ENCODE measurements at places on chromosomes 3 and 15.
A peak's percentile ranks its signal among the peaks of the same experiment; 100 is the strongest.

DNA sequence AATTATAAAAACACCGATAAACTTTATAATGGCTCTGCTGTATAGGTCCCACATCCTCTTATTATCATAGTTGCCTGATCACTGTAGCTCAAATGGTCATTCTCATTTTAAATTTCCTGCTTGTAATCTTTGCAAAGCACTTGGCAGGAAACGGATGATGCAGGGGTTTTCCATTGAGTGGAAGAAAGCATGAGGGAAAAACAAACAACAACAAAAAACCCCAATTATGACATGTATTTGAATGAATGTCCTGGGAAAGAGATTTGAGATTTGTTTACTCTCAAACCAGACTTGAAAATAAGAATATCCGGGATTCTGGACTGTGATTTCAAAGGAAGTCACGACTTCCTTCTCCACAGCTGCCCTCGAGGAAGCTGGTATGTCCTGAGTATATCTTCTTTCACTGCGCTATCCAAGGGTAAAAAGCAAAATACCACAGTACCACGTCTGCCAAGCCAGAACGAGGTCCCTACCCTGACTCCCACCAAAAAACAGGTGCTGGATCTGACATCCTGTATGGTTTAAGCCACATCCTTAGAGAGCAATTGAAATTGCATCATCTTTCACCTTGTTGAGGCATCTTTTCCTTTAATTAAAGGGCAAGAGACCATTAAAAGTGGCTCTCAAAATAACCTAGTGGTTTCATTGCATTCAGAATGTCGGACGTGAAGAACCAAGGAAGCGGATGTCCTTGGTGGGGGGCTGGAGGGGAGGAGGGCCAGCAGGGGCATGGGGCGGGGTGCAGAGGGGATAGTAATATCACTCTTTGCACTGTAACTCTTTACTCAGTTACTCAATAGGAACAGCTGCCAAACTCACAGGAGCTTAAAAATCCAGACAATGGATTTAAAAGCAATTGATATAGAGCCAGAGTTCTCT lies 13.5 kb upstream of the TIPIN start:
- no peak for DNase-seq

- DNase-seq: no peak
Measured at GRCh38 chr3:15175605-15176004, 30.4 kb upstream of the CAPN7 start.

DNA sequence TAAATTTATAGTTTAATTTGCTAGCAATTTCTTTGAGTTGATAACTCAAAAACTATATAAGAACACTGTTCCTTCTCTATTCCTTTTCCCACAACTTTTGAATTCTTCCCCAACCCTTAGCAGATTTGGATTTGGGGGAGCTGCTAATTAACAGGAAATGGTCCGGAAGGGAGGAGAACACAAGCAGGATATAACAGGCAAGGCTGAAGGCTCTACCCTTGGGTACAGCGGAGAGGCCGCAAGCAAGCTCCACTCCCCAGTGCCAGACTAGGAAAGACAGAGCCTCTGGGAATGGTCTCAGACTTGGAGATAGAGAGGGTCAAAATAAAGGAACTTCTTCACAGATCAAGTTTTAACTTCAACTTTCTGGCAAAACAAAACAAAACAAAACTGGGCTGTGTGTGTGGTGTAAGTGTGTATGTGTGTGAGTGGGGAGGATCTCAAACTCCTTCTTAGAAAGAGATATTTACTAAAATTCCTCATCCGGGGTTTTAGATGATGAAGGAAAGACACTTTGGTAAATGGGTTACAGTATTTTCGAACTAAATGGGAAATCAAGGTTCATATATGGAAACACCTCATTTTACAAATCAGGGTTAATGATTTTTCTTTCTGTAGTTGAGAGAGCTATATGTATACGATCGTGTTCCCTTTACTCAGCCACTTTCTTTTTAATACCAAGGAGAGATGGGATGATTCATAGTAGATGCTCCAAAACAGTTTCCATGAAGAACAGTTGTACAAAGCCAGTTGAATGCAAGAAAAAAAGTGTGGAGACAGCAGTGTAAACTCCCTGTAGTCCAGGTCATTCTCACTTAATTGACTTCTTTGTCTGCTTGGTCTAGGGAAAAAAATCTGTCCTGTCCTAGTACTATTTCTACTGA lies 161.1 kb downstream of the TP63 start:
- DNase-seq: no peak

- DNase-seq: no peak
Measured at GRCh38 chr3:100913870-100914648, 79.2 kb downstream of the ABI3BP start.

- no peak for DNase-seq
Measured at GRCh38 chr3:114362815-114363214, 69.0 kb downstream of the TIGIT start.

DNA sequence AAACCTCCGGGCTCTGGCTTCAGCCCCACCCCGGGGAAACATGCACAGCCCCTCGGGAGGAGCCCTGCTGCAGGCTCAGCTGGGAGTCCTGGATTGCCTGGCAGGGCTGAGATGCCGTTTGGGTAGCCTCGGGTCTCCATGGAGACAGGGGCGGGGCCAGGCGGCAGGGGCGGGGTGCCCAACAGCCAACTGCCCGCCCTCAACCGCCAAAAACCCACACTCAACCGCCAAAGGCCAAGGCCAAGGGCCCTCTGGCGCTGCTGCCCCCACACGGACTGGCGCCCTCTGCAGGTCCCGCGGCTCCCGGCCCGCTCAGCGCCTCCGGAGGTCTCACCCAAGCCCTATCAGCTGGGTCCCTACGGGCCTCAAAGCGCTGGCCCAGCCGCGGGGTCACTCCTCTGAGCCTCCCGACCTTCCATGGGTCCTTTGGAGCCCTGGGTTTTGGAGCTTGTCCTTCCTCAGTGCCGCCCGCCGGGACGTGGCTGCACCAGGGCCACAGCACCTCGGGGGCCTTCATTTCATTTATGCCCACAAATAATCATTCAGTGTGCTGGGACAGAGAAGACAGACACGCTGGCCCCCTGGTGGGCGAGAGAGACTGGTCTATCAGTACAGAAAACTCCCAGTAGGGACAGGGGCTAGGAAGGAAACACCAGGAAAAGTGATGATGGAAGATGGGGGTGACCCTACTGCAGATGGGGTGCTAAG lies 33.5 kb upstream of the ACAD9 start:
- peak; percentile 83 for DNase-seq

DNA sequence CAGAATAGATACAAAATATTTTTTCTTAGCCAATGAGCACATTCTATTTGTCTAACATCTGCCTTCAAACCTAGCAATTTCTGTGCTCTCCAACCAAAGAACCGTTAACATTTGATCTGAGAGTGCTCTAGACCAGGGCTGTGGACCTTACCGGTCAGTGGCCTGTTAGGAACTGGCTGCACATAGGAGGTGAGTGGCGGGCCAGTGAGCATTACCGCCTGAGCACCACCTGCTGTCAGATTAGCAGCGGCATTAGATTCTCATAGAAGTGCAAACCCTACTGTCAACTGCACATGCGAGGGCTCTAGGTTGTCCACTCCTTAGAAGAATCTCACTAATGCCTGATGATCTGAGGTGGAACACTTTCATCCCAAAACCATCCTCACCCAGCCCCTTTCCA lies 131.7 kb downstream of the CADM2 start:
- DNase-seq: no peak

DNA sequence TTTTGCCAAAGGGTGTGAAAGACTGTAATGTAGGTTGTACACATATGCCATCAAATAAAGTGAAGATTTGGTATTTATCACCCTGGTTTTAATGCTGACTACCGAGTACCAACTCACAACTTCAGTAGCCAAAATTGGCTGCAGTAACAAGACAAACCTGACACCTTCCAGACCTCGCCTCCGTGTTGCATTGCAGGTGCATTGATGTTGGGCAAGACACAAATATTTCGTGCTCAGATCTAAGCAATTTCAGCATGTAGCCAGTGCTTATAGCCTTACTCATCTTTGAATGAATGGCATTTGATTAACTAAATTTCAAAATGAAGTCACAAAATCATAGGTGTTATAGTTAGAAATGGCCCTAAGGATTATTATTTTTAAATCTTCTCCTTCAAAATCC lies 400.2 kb downstream of the SOX2 start:
- DNase-seq: no peak

GRCh38 chr3:73453666-73454065 lies 171.1 kb downstream of the PDZRN3 start:
- DNase-seq: peak; percentile 1

GRCh38 chr3:155282385-155283091 lies 10.9 kb downstream of the STRIT1 start:
- DNase-seq: no peak

- DNase-seq: peak; percentile 27
Measured at GRCh38 chr15:72285927-72286516, 13.7 kb upstream of the PARP6 start.

Measured in MG63 (cell line).